Esophagus (tissue), 2 donors: ENCODE measurements at places on chromosomes 1 and 21. TPM values are rescaled to one million over a fixed set of nuclear protein-coding genes. Genes with fewer than 3 reads are reported as not detected.

Gene ADGRL2
- polyA plus RNA-seq, result 25.3 TPM

Gene KCNK1
- 23.2 TPM for polyA plus RNA-seq

Gene FHAD1
- polyA plus RNA-seq, result 0.16 TPM

Gene LCE2C
- polyA plus RNA-seq, result not detected

Gene NR5A2
- polyA plus RNA-seq, result 0.37 TPM

Gene TEX38
- polyA plus RNA-seq, result not detected
